ENCODE measurements at places on chromosomes 1 and 21. TPM values are rescaled to one million over a fixed set of nuclear protein-coding genes. Genes with fewer than 3 reads are reported as not detected.

The CLCA4 gene
- total RNA-seq, result not detected

DNA sequence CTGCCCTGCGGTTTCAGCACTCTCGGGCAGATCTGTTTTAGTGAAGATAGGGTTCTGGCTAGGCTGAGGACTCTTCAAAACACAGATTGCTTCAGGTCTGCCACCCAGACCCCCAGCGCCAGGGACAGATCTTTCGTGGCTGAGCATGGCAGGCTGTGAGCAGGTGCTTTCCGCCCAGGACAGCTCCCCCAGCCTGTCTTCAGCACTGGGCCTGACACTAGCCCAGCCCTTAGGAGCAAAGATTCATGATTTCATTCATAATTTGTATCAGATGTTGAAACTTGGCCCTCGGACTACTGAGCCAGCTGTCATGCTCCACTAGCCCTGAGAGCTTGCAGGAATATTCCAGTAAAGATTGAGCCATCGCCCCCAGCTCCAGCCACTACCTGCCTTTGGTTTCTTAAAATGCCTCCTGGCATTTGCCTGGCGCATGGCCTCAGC, 5.9 kb downstream of the ADPRS start:
- DNase-seq, result no peak
- no peak overlapping the region for H3K27ac ChIP-seq
- no peaks in the 10 kb centered on the region for H3K27me3 ChIP-seq
- H3K4me3 ChIP-seq, result no peak overlapping the region
- peaks cover 34% of the 10 kb centered on the region for H3K36me3 ChIP-seq

The HSPB7 gene
- total RNA-seq, result 223 TPM

- peaks cover 31% of the 10 kb centered on the region for H3K4me1 ChIP-seq
- H3K27me3 ChIP-seq, result no peaks in the 10 kb centered on the region
- H3K27ac ChIP-seq, result peak overlapping the region; percentile 77
- H3K4me3 ChIP-seq, result peak overlapping the region; percentile 85
- no peak for DNase-seq
These were observed 748 bp upstream of the ATP6V0B start for GRCh38 chr1:43973981-43974442.

DNA sequence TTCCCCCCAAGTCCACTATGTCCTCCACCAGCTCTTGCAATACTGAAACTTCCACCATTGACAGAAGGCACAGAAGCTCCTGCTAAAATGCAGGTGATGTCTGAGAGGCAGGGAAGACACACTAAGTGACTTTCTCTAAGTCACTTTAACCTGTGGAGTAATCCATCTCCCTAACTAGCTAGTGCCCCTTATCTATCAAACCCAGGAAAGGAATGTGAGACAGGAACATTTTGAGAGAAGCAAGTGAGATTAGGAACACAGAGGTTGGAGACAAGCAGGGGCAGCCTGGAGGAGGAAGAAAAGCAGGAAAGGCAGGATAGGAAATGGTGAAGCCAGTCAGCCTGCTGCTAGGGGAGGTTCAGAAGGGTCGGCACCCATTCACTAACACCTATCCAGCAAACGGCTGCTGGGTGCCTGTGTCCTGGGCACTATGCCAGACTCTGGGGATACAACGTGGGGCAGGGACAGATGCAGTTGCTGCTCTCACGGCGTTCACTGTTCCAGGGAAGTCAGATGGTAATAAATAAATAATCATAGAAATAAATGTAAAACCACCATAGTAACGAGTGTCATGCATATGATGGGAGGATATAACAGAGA, 7.0 kb downstream of the GPA33 start:
- H3K27me3 ChIP-seq, result no peaks in the 10 kb centered on the region
- DNase-seq, result no peak
- H3K27ac ChIP-seq, result no peak overlapping the region
- no peaks in the 10 kb centered on the region for H3K36me3 ChIP-seq
- no peak overlapping the region for H3K4me3 ChIP-seq

DNA sequence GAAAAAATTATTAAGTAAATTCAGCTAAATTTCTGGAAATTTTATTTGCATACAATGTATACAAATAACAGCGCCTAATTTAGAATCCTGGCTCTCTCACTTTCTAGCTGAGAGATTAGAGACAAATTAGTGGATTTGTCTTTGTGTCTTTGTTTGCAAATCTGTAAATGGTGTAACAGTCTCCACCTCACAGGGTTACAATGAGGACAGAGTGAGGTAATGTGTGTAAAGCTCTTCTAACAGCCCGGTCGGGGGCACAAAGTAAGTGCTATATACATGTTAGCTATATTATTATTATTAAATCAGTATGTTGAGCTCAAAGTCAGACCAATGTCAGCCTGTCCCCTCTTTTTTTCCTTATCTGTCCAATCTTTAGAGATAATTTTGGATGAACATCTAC, 5.0 kb upstream of the ADAMTSL4 start:
- no peak for DNase-seq
- no peaks in the 10 kb centered on the region for H3K36me3 ChIP-seq
- no peak overlapping the region for H3K4me3 ChIP-seq
- no peaks in the 10 kb centered on the region for H3K27me3 ChIP-seq
- H3K27ac ChIP-seq, result peak overlapping the region; percentile 12

DNA sequence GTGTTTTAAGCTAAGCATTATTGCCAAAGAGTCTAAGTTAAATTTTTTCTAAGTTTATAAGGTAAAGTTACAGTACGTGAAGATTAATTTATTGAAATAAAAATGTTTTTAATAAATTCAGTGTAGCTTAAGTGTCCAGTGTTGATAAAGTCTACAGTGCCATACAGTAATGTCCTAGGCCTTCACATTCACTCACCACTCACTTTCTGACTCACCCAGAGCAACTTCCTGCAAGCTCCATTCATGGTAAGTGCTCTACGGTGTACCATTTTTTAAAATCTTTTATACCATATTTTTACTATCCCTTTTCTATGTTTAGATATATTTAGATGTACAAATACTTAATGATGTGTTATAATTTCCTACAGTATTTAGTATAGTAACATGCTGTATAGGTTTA, 173.2 kb downstream of the CACNA1E start:
- no peaks in the 10 kb centered on the region for H3K36me3 ChIP-seq
- no peak for DNase-seq
- no peaks in the 10 kb centered on the region for H3K4me1 ChIP-seq
- H3K27ac ChIP-seq, result no peak overlapping the region
- H3K27me3 ChIP-seq, result no peaks in the 10 kb centered on the region

DNA sequence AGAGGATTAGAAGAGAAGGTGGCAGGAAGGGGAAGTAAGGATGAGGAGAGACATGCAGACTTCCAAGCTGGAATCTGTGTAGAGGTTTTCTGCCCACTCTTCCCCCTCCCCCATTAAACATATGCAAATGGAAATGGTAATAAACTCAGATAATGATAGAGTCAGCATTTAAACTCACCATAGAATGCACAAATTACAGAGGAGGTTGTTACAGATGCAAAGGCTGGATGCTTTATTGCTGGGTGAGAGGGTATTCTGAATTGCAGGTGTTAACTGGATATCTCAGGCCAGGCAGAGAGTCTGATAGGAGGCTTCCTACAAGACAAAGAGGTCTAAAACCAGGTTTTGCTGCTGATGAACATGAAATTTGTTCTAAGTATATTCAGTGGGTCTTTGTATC, 372.5 kb downstream of the SEC16B start:
- H3K4me1 ChIP-seq, result no peaks in the 10 kb centered on the region
- no peak for DNase-seq
- no peaks in the 10 kb centered on the region for H3K36me3 ChIP-seq
- H3K27me3 ChIP-seq, result no peaks in the 10 kb centered on the region
- H3K27ac ChIP-seq, result no peak overlapping the region

The PDE9A gene
- 4.2 TPM for total RNA-seq

DNA sequence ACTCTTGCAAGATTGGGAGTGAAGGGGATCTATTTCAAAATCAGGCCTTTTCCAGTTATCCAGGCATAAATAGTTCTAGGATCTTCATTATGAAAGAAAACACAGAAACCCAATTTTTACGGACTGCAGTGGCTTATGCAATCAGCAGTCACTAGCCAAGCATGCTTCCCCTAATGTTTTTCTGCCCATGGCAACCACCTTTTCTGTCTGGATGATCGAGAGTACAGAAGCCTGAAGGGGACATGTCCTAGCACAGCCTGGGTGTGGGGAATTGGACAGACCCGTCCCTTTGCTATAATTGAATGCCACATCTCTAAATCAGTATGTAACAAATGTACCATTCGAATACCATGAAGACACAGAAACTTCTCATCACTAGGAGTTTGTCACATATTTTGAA, 29.8 kb upstream of the NCAM2 start:
- DNase-seq, result no peak
- H3K27ac ChIP-seq, result no peak overlapping the region
- H3K4me1 ChIP-seq, result no peaks in the 10 kb centered on the region
- H3K27me3 ChIP-seq, result no peaks in the 10 kb centered on the region
- H3K4me3 ChIP-seq, result no peak overlapping the region

DNA sequence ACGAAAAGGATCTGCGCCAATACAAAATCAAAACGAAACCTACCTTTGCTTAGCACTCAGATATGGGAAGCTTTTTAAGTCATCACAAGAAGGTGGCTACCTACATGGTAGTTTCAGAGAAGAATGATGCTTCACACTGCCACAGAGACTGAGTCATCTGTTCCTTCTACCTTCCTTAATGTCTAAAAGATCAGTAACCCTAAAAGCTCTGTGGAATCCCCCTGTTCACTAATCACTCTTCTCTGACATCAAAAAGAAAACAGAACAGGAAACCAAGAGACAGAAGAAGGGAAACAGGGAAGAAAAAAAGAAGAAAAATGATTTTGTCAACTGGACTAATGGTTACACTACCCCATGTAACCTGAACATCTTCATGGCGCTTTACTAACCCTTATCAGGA, 177.2 kb downstream of the SMYD3 start:
- no peaks in the 10 kb centered on the region for H3K27me3 ChIP-seq
- no peaks in the 10 kb centered on the region for H3K4me1 ChIP-seq
- no peak overlapping the region for H3K27ac ChIP-seq
- DNase-seq, result no peak

DNA sequence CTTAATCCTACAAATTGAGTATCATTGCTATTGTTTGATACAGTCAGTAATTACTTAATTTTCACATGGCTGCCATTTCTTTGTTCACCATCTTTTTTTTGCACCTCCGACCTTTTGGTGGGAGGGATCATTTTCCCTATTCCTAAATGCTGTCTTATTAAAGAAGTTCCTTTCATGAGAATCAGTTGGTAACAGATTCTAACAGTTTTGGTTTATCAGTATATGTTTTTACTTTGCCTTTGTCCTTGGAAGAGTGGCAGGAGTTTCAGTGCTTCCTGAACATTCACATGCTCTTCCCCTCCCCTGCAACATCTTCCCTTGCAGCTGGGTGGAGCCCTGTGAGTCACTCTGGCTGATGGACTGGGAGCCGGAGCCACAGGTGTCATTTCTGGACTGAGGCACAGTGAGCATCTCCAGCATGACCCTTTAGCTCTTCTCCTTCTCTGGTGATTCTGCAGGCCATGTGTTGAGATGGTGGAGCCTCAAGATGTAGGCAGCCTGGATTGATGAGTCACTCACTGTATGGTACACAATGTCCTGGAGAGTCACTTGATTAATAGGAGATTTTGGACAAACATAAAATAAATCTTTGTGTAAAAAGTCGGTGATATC, 217.7 kb downstream of the URB2 start:
- no peak overlapping the region for H3K27ac ChIP-seq
- H3K4me1 ChIP-seq, result peaks cover 32% of the 10 kb centered on the region
- no peaks in the 10 kb centered on the region for H3K36me3 ChIP-seq

DNA sequence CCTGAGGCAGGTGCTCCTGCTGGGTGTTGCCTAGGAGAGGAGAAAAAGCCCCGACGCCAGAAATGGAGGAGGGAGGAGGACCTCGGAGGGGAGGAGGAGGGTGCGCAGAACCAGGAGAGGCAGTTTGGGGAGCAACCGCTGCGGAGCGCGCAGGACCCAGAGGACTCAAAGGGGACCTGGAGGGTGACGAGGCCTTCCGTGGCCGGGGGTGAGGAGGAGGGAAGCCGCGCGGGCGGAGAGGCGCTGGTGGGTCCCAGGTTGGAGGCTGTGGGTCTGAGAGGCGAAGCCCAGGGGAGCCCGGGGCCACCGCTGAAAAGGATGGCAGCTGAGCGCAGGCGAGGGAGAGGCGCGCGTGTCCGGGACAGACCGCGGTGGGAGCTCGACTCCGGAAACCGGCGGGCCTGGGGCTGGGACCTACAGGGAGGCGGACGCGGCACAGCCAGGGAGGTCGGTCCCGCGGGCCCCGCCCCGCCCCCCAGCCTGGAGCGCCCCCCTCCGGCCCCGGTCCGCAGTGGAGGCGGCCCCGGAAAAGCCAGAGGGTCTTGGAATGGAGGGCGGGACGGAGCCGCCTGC, 15.1 kb downstream of the RNF223 start:
- peak overlapping the region; percentile 78 for H3K4me3 ChIP-seq
- peaks cover 19% of the 10 kb centered on the region for H3K4me1 ChIP-seq
- no peaks in the 10 kb centered on the region for H3K36me3 ChIP-seq
- no peak overlapping the region for H3K27ac ChIP-seq
- no peak for DNase-seq

DNA sequence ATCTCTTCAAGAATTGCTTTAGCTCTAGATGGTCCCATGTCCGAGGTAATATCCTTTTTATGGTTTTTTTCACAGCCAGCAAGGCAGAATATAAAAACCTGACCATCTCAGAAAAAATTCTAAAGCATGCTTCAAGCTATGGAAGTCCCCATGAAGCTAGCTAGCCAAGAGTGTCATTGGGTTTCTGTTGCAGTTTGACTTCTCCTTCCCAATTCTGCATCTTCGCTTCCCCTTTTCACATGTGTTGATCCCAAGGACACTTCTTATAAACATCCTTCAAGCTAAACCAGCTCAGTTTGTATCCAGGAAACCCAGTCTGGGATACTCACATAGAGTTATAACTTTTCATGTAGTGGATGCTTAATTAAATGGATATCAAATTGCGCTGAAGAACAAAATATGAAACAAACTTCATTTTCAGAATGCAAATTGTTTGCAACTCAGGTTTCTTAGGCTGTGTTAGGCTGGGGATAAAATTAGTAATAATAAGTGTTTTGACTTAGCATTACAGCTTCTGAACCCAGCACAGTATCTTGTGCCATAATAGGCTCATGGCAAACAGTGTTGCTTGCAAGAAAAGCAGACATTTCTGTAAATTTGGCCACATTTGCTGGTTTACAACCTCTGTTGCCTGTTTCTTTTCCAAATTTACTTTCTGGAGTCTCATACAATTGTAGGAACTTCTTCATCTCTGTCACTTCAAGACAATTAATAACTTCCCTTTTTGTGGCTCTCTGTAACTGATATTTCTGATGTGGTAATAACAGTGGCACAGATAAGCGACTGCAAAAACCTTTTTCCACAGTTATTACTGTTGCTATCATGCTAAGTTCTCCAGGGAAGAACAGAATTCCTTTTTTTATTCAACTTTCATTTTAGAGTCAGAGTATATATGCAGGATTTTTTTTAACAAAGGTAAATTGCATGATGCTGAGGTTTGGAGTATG, 53.2 kb downstream of the NCAM2 start:
- no peak overlapping the region for H3K27ac ChIP-seq
- no peak overlapping the region for H3K4me3 ChIP-seq
- H3K4me1 ChIP-seq, result no peaks in the 10 kb centered on the region
- H3K36me3 ChIP-seq, result no peaks in the 10 kb centered on the region

- H3K4me3 ChIP-seq, result no peak overlapping the region
- DNase-seq, result no peak
- no peaks in the 10 kb centered on the region for H3K4me1 ChIP-seq
- no peak overlapping the region for H3K27ac ChIP-seq
- H3K27me3 ChIP-seq, result no peaks in the 10 kb centered on the region
- no peaks in the 10 kb centered on the region for H3K36me3 ChIP-seq
These were observed 739.4 kb upstream of the ADGRL4 start for GRCh38 chr1:79745929-79746328.

The PPIAL4G gene
- not detected for total RNA-seq

The LRRC53 gene
- not detected for total RNA-seq

GRCh38 chr1:200903793-200904192, 9.1 kb downstream of the INAVA start:
- no peaks in the 10 kb centered on the region for H3K27me3 ChIP-seq
- H3K4me3 ChIP-seq, result no peak overlapping the region
- no peak overlapping the region for H3K27ac ChIP-seq
- no peaks in the 10 kb centered on the region for H3K4me1 ChIP-seq
- no peaks in the 10 kb centered on the region for H3K36me3 ChIP-seq
- DNase-seq, result no peak
